ENCODE measurements at places on chromosomes 12 and 14. TPM values are rescaled to one million over a fixed set of nuclear protein-coding genes. Genes with fewer than 3 reads are reported as not detected.

DNA sequence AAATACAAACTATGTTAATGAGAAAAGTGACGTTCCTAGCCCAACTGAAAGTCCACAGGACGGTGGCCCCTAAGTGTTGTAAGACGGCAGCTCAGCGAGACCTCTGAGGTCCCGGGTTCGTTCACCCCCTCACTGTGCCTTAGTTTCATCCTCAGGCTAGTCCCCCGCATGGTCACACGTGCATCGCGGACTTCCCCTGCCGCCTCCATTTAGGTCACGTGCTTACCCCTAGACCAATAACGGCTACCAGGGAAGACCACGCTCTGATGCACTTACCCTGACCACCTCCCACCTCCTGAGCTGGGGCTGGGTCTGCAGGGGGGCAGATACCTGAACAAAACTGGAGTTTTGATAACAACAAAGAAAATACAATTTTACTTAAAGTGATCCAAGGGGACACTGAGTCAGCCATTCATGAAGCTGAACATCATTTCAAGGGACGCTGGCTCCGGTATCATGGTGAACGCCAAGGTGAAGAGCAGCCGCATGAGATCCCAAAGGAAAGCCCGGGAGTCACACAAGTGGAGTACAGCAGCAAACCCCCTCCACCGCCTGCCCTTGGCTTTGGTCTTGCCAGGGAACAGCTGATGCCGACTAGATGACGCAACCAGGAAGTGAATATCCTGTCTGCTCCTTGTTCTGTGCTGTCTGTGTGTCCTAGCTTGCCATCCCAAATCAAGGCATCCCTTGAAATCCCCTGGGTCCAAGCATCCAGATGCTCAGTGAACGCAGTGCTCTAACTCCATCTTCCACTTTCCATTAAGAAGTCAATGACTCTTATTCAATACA lies 274.1 kb downstream of the PCNX1 start:
- no peak for DNase-seq

GRCh38 chr12:59637692-59638070 lies 41.9 kb downstream of the SLC16A7 start:
- DNase-seq, result no peak

GRCh38 chr12:28035500-28035899 lies 63.0 kb upstream of the PTHLH start:
- DNase-seq, result no peak

- DNase-seq, result no peak
Measured at GRCh38 chr14:105363847-105364708, 34.3 kb upstream of the TEX22 start.

- DNase-seq, result no peak
Measured at GRCh38 chr14:68741839-68742470, 50.9 kb downstream of the ZFP36L1 start.

- DNase-seq, result no peak
Measured at GRCh38 chr14:94887591-94887990, 117.7 kb upstream of the GSC start.

GRCh38 chr12:104969343-104969742 lies 11.3 kb upstream of the SLC41A2 start:
- no peak for DNase-seq

DNA sequence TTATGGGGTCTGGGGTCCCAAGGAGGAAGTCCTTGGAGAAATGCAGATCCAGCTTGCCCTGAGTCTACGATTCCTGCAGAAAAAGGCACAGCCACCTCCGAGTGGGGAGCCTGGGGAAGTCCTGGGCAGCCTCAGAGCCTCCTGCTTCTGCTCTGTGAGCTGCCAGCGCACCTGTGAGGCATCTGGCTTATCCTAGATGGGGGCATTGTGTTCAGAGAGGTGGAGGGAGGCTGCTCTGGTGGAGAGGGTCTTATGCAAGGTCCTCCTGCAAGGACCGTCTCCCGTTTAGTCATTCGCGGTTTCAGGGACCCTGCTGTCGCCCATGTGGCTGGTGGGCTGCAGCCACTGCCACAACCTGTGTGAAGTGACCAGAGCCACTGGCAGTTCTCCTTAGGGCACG lies 53.0 kb upstream of the PRMT8 start:
- DNase-seq, result no peak

DNA sequence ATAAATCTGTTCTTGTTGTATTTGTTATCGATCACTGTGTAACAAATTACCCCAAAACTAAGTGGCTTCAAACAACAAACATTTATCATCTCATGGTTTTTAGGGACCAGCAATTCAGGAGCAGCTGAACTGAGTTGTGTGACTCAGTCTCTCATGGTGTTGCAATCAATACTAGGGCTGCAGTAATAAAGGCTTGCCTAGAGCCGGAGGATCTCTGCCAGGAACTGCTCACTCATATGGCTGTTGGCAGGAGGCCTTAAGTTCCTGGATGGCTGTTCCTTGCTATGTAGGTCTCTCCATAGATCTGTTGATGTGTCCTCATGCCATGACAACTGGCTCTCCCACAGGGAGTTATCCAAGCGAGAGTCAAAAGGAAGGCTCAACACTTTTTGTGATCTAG lies 3.8 kb upstream of the PSMC6 start:
- no peak for DNase-seq

DNA sequence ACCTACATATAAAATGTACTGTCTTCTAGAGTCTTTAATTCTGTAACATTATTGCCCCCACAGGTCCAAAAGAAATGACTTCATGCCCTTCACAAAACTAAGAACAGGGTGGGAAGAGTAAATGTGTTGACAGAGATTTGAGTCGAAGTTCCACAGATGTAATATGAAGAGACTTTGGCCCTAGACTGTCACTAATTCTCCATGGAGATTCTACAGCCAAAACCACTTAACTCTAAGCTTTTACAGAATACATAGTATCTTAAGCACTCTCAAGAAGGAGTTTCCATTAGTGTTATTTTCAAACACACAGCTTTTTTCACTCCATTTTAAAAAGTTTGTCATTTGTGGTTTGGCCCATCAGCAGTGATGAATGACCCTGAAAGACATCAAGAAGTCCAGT lies 56.3 kb downstream of the ABCC9 start:
- no peak for DNase-seq

DNA sequence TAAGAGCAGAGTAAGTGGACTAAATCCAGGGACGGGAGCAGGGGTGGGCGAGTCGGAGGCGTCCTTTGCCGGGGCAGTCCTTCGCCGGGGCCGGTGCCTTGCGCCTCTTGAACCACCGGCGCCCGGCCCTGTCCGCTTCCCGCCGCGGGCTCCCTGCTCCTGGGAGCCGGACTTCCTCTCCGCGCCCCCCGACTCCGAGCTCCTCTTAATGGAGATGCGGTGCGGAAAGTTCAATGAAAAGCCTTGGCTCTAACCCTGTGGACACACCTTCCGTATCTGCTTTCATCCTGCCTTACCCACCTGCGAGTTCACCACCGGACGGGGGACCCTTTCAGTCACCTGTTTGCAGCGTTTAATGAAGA lies 412 bp downstream of the FGFR1OP2 start:
- no peak for DNase-seq

The POTEM gene
- polyA plus RNA-seq, result not detected

The CLEC2A gene
- polyA plus RNA-seq, result not detected

The KRT80 gene
- polyA plus RNA-seq, result 1.0 TPM

The CLEC6A gene
- not detected for polyA plus RNA-seq

The C1QL4 gene
- polyA plus RNA-seq, result not detected

The PTPRR gene
- 0.86 TPM for polyA plus RNA-seq

Measured in kidney (tissue), 22 donors.